ENCODE measurements at places on chromosomes 6 and 20. TPM values are rescaled to one million over a fixed set of nuclear protein-coding genes. Genes with fewer than 3 reads are reported as not detected.

GRCh38 chr6:128000363-128000762 is 99.5 kb upstream of the THEMIS start:
- no peak for DNase-seq

DNA sequence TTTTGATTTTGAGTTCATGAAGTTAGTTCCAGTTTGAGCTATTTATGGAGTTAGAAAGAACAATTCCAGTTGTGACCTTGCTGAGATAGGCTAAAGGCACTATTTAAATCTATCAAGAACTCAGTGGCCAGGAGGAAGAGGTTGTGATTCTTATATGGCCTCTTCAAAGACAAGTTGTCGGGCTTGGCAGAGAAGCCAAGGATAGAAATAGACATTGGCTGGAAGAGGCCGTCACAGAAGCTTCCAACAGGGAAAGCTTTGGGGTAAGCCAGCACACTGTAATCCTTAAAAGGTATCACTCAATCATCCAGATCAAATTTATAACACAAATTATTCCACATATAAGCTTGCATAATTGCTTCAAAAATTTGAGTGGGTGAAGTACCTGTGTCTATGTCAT is 286.1 kb downstream of the SYNE1 start:
- DNase-seq: no peak

DNA sequence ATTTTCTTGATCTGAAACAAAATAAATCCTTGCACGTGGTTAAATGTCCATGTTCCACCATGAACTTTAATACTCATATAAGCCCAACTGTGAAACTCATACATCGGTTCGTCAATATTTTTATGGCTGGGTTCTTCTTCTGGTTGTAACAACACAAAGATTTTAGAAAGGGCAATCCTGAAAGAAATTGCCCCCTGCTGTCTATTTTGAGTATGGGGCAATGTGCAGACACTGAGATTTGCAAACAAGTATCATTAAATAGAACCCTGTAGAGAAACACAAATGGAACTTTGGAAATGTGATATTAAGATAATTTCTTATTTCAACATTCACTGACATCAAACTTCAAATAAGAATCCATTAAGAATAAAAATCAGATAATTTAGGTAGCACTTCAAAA is 80.2 kb upstream of the PHACTR1 start:
- DNase-seq: no peak

GINS1 gene
- 13.7 TPM for total RNA-seq

- no peak for DNase-seq
Measured at GRCh38 chr6:156262014-156262413, 515.2 kb upstream of the ARID1B start.

- no peak for DNase-seq
Measured at GRCh38 chr20:58109918-58110635, 118.4 kb downstream of the ANKRD60 start.

DEFB124 gene
- total RNA-seq: not detected

DNA sequence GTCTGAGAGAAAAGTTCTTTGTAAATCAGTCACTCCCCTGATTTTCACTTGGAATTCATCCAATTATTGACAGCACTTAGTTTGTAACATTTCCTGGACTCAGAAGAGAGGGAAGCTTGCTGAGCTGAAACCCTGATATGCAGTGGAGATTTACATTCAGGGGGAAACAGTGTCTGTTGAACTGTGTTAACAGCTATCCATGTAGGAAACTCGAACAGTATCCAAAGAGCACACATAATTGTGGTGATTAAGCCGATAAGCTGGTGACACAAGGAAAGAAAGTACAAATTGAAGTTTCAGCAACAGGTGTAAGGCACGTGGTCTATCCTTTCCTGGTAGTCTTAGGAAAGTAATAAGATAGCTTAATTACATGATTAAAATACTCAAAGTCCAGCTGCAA is 78.1 kb upstream of the FLRT3 start:
- no peak for DNase-seq

GRCh38 chr6:144547409-144547808 is 262.3 kb downstream of the UTRN start:
- no peak for DNase-seq

EYA4 gene
- 21.4 TPM for total RNA-seq

DNA sequence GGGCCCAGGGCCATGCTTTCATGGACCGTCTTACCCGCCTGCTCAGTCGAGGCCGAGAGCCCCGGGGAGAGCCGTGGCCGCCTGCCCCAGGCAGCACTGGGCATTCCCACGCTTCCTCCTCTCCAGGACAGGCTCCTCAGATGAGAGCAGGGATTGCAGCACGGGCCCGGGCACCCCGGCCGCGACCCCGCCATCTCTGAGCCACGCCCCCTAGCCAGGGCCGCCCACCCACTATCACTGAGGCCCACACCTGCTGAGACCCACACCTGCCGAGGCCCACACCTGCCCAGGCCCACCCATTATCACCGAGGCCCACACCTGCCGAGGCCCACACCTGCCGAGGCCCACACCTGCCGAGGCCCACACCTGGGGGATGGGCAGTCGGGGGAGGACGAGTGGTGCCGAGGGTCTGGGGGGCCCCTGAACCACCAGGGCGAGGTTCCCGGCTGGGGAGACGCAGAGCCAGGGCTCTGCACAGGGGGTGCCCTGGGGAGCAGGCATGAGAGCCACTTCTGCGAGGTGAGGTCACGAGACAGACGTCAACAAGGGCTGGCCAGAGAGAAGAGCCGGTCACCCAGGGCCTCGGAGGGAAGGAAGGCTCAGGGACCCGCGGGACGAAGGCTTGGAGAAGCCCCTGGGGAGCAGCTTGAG is 235.6 kb downstream of the ERMARD start:
- no peak for DNase-seq

CCN2 gene
- 683 TPM for total RNA-seq

DNA sequence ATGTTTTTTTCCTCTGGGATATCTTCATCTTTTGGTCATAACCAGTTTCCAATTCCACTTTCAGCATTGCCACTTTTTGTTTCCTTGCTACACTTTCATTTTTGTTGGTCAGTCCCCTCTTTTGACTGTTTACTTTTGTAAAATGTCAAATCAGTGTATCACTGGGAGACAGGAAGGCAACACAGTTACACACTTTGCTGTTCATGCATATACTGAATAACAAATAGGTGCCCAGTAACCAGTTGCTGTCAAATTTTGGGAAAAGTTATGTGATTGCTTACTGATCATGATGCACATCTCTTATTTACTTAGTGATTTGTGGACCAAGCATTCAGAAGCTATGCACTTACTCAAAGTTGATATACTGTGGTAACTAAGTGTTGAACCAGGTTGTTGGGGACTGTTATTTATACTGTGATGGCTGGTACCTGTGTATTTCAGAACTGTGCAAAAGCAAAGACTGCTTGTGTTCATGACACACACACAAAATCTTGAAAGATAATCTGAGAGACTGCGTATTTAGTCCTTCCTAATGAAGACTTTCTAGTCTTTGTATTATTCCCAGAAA is 41.0 kb downstream of the ZNF292 start:
- DNase-seq: no peak

GUCA1A gene
- 0.91 TPM for total RNA-seq

DNA sequence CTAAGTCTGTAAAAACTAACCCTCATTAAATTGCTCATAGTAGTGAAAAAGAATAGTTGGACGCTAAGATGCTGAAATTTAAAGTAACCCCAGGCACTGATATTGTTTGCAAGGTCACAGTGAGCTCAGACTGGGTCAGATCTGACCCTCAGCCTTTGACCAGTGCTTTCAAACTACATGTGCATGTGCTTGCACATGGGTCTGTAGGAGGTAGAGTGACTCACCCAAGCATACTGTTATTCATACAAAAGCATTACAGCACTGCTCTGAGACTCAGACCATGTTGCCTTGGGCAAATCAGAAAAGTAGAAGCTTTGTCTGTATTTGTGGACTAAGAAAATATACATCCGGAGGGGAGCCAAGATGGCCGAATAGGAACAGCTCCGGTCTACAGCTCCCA is 326.4 kb upstream of the MARCKS start:
- DNase-seq: no peak

GRCh38 chr20:23245553-23246181 is 104.9 kb upstream of the NXT1 start:
- no peak for DNase-seq

DNA sequence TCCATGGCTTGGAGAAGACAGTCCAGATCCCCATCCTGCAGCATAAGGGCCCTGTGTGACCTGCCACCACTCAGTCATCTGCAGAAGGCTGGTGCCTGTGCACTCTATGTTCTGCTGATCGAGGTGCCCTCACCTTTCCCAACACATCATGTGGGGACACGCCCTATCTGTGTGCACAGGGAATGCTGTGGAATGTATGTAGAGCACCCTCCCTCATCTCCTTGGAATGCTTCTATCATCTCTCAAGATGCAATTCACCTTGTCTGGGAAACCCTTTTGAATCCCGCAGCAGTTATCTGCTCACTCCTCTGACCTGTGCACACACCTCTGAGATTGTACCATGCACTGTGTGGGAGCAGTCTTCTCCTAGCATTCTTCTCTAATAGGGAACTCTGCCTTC is 207.2 kb upstream of the SSTR4 start:
- no peak for DNase-seq

KHDC3L gene
- not detected for total RNA-seq

ACSS1 gene
- total RNA-seq: 4.0 TPM

DNA sequence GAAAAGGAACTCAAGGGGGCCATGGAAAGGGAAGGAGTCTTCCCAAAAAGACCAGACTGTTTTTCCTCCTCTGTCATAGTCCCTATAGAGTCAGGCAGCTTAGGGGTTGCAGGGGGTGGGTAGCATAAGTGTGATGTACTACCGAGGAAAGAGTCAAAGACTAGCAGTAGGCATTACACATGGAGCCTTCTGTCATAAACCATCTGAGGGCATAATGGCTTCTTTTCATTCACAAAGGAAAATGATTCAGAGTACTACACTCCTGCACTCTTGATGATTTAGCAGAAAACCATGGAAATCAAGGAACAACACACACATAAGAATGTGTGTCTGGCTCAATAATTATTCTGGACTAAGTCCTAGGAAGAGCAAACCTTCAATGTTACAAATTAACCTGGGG is 14.9 kb downstream of the PLN start:
- DNase-seq: no peak

GRCh38 chr20:56781108-56781739 is 152.1 kb downstream of the TFAP2C start:
- no peak for DNase-seq

SLC22A2 gene
- not detected for total RNA-seq

- no peak for DNase-seq
Measured at GRCh38 chr6:684831-685636, 7.9 kb downstream of the EXOC2 start.

GRCh38 chr20:40294747-40295146 is 394.3 kb downstream of the MAFB start:
- DNase-seq: no peak

- DNase-seq: no peak
Measured at GRCh38 chr6:169320013-169320412, 66.4 kb upstream of the THBS2 start.

DNA sequence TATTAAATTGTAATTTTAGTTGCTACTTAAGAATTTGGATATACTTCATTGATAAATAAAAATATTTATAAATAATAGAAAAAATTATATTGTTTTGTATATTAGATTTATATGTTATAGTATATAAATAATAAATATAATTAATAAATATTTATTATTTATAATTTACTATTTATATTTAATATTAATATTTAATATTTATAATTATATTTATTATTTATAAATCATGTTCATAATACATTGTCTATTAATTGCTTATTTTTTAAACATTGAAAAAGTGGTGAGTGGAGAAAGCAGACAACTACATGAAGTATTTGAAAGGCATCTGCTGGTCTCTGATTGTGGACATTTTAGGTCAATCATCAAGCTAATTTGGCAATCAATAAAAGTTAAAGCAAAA is 464.5 kb downstream of the MMUT start:
- no peak for DNase-seq

DNA sequence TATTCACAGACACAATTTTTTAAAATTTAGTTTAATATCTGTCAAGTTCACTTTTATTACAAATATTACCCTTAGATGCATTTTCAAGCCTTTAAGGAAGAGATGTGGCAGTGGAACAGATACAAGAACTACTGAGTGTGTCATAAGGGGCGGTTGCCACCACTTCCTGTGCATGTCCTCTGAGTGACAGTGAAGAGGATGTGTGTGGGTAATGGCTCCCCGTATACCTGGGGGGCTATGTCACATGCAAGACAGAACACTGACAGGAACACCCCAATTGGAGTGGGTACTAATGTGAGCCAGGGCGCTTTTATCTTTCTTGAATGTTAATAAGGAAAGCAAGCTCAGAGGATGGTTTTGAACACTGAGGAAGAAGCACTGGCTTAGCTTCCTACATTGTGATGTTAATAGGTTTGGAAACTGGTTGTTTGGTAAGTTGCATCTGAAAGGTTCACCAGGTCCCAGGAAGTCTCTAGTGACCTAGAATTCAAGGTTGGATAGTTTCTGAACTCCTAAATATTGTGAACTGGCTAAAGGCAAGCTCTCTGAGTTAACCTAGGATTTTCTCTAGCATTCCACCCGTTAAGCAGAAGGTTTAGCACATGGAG is 83.4 kb upstream of the ASF1A start:
- DNase-seq: no peak

GRCh38 chr6:109229536-109229935 is 134.2 kb downstream of the CEP57L1 start:
- no peak for DNase-seq

DYNLT1 gene
- total RNA-seq: 142 TPM

DNA sequence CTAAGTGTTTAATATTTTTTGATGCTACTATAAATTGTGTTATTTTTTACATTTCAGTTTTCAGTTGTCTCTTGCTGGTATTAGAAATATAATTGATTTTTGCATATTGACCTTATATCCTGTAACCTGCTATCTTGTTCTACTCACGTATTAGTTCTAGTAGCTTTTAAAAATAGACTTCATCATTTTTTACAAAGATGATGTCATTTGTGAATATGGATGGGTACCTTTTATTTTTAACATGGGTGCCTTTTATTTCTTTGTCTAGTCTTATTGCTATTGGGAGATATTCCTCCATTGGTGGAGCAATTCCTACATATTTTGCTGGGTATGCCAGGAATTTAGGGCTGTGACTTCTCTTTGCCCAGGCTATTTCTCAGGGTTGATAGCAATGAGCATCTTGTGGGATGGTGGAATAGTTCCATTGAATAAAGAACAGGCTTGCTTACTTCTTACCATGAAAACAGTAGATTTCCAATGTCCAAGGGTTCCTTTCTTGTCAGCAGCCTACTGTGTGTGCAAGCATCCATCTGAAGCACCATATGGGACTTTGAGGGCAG is 149.7 kb downstream of the CARMIL1 start:
- DNase-seq: no peak

DNA sequence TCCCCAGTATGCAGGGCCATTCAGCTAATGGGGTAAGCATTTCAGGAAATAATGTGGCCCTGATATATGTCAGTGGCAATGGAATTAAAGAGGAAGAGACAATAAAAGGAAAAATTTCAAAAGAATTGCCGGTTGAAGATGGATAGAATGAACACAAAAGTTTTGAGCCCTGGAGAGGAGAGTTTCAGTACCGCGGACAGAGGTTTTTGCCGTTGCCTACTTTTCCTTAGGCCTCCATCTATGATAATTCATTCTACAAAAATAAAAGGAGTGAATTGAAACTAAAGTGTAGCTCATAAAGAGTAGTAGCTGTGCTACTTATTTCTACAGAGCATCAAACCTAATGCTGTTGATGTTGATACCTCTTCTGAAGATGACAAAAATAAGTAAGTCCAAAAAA is 140.7 kb downstream of the RNASET2 start:
- no peak for DNase-seq

Data from mesothelial cell of epicardium (in vitro differentiated cells).